Stimulated activated CD8-positive, alpha-beta memory T cell treated with anti-CD3 and anti-CD28 coated beads, Interleukin-7, amount 100 ng/mL, for 1 hour (primary cell): ENCODE measurements at places on chromosomes 6 and 20.

- DNase-seq = no peak
Measured at GRCh38 chr20:46746956-46747526, 37.6 kb downstream of the SLC2A10 start.

- DNase-seq = no peak
Measured at GRCh38 chr6:33410711-33411631, at the start of gene PHF1. Gene PHF1, plus strand, starts transcription at chr6:33411014. Its CDS starts 1,250 bp downstream, at chr6:33412264.

- no peak for DNase-seq
Measured at GRCh38 chr20:19932170-19932667, 84.9 kb upstream of the NAA20 start.

- no peak for DNase-seq
Measured at GRCh38 chr20:19115581-19115980, 96.9 kb upstream of the SLC24A3 start.
